ENCODE measurements at places on chromosomes 5 and 9.

DNA sequence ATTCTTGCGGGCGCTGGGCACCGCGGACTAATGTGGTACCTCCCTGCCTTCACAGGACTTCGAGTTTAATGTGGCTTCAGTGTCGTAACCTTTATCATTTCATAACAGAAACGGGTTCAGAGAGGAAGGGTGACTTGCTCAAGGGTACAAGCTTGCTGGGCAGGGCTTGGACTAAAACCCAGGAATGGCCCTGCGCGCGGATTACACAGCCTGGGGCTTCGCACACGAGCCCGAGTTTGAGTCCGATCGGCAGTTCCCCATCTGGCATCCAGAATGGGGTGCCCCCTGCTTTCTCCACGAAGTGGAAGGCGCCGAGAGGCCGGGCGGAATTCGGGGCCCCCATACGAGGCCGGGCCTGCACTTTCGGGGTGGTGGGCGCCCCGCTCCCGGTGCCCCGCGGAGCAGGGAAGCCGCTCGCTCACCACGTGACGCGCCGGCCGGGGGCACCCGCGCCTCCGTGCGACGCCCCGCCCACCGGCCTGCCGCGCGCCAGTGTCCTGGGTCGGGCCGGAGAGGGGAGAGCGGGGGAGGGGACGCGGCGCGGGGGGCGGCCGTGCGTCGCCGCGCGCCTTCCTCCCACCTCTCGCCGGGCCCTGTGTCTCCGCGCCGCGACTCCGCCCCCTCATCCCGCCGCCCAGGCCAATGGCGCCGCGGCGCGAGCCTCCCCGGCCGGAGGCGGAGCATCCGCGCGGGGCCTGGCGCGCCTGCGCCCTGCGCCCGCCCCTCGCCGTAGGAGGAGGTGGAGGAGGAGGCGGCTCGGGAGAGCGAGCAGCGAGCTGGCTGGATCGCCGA lies at the start of gene SET:
SET (plus strand) TSS at position 722 of the 792 bp plus-strand sequence. CDS start 361 bp downstream, outside the sequence.
- peak; percentile 94 for DNase-seq

- no peak for DNase-seq
Measured at GRCh38 chr5:1374679-1375055, 29.8 kb upstream of the CLPTM1L start.

DNA sequence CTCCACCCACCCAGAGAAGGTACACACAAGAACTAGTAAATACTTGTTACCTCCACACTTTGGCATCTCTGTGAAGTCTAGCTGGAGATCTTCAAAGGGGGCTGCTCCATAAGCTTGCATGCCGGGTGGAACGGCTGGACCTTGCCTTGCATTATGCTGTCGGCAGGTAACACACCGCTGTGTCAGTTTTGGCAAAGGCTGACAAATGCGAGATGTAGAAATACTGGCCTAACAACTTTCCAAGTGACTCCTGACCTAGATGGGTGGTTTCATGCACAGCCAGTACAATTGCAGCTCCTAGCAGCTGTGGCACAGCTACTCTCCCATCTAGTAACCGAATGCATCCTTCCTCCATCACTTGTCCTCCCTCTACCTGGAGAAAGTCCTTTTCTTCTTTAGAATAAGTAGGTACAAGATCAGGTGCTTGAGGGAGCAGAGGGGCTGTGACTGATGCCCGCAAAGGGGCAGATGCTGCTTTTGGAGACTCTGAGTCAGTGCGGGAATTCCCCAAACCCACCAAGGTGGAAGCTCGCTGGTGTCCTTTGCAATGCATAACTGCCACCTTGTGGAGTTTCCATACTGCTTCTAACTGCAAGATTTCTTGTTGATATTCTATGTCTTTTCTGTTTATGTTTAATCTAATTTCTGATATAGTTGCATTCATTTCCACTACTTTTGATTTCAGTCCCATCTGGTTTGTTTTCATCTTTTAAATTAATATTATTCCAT lies 78.4 kb downstream of the TMEM161B start:
- no peak for DNase-seq

GRCh38 chr5:4520559-4520958 lies 619.6 kb upstream of the ADAMTS16 start:
- DNase-seq: no peak

GRCh38 chr9:4333787-4334186 lies 33.9 kb upstream of the GLIS3 start:
- no peak for DNase-seq

GRCh38 chr5:134143944-134144941 lies 29.8 kb downstream of the TCF7 start:
- DNase-seq: no peak

DNA sequence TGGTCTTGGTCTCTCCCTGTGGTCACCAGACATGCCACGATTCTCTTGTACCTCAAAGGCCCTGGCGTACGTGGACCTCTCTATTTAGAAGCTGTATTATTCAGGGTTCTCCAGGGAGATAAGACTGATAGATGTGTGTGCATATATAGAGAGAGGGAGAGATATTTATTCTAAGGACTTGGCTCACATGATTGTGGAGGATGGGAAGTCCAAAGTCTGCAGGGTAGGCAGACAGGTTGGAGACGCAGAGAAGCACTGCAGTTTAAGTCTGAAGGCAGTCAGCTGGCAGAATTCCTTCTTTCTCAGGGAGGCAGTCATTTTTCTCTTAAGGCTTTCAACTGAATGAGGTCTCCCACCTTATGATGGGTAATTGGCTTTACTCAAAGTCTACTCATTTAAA lies 16.3 kb downstream of the C9orf57 start:
- no peak for DNase-seq

GRCh38 chr5:174436750-174437149 lies 287.6 kb upstream of the MSX2 start:
- no peak for DNase-seq

- no peak for DNase-seq
Measured at GRCh38 chr5:123204251-123204650, 115.2 kb downstream of the PRDM6 start.

DNA sequence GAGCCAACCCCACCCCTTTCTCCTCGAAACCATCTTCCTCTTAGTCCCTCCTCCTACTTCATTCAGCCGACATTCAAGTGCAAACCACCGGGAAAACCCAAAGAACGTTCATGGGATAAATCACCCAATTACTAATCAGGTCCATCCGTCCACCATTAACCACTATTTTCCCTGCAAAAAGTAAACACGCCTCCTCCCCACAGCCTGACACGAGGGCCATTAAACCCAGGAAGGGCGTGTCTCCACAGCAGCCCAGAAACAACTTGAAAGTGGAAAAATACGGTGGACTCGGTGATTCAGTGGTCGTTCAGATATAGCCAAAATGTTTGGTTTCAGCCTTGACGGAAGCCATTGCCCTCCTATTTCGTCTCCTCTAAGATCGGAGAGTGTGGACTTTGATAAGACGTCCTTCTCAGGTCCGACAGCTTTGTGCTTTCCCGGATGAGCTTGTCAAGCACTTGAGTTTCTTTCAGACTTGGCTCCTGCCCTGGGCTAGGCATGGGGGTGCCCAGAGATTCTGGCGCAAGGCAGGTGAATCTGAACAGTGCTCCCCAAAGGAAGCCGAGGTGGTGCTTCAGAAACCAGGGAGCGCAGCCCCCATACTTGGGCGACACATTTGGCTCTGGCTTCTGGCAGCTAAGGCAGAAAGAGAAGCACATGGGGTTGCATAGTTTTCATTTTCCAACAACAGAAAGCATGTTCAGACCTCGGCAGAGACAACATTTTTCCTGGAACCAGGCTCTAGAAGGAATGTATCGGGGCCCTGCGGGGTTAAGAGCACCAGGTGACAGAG lies 56.6 kb downstream of the SMIM23 start:
- no peak for DNase-seq

GRCh38 chr5:43482490-43483297 lies 971 bp downstream of the TMEM267 start:
- no peak for DNase-seq

DNA sequence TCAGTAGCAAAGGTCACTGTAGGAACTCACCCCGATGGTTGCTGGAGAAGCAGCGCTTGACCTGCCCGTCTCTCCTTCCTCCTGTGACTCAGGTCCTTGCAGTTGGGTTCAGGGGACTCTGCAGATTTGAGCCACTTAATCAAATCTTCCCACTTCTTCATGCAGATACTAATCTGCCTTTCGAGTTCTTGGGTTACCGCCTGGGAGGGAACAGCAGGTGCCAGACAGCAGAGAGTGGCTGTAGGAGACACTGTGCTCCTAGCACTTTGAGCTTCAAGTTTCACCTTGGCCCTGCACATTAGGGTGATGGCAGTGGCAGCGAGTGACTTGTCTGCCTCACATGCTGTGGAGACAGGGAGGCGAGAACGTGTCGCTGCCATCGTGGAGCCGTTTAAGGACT lies 478.3 kb downstream of the PSAT1 start:
- DNase-seq: no peak

GRCh38 chr5:643811-644271 lies 31.7 kb downstream of the CEP72 start:
- DNase-seq: no peak

GRCh38 chr5:3010301-3010952 lies 258.9 kb upstream of the IRX2 start:
- peak; percentile 17 for DNase-seq

DNA sequence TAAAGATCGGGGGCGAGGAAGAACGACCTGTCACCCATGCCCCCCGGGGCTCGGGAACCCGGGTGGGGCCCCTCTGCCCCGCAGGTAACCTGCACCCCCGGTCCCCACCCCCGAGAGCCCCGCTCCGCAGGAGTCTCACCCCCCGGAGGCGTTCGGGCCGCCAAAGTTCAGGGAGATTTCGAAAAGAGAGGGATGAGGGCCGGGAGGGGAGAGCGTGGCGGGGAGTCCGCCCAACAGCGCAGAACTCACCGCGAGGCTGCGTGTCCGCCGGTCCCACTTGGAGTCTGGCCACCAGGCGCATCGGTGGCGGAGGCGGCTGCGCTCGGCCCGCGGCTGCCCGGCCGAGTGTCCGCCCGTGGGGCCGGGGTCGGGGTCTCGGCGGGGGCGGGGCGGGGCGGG lies at the start of gene PHF19:
PHF19 (minus strand) TSS at position 347 of the 399 bp plus-strand sequence. CDS start 2,447 bp downstream, outside the sequence.
- no peak for DNase-seq

- no peak for DNase-seq
Measured at GRCh38 chr5:64149268-64149667, 16.4 kb upstream of the RNF180 start.

- no peak for DNase-seq
Measured at GRCh38 chr5:157778121-157778805, 34.8 kb downstream of the LSM11 start.

DNA sequence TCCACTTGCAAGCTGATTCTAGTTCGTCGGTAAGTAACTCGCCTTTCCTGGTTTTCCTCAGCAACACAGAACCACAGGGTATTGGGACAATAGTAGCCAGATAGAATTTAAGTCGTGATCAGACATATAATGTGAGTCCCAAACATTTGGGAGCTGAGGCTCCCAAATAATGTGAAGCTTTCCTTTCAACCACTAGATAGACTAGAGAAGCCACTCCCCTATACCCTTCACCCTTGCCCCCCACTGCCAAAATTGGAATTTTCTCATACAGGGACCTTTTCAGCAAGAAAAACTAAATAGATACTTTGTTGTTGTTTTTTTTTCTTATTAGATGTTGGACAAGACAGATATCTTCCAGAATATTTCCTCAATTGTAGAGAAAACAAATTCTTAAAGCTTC lies 1.9 kb downstream of the C6 start:
- DNase-seq: no peak

DNA sequence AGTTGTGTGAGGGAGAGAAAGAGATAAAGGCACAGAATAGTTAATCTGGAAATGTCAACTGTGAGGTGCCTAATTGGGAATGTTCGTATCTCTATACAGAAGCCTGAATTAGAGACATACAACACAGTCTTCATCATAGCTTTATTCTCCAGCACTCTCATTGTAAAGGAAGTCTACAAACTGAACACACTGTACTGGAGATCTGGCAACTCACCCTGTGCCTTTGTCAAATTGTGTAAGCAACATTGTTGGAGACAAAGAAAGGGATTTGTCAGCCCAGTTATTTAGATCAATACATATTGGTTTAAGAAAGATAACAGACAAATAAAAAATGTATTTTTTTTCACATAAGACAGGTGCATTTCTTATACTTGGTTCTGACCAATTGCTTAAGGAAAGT lies 832.9 kb upstream of the DMAC1 start:
- no peak for DNase-seq

DNA sequence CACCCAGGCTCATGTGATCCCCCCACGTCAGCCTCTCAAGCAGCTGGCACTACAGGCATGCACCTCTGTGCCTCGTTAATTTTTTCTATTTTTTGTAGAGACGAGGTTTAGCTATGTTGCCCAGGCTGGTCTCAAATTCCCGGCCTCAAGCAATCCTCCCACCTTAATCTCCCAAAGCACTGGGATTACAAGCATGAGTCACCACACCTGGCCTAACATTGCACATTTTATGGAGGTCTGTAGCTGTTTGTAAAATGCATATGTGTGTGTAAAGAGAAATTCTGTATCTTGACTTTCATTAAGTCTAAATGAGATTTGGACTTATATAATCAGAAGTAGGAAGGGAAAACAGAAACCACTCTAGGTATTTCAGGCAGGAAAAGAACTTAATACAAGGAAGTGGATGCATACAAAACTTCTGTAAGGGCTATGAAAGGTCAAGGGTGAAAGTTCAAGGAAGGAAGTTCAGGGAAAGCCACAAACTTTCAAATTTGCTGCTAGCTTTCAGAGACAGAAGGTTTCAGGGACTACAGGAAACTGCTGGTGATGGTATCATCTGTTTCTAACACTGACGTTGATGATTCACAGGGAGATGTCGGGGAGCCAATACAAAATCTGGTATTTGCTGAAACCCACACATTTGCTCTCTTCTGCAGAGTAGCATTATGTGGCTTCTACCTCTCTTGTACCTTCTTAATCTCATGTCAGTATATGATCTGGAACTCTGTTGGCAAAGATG lies 209.4 kb downstream of the PIK3R1 start:
- DNase-seq: no peak

DNA sequence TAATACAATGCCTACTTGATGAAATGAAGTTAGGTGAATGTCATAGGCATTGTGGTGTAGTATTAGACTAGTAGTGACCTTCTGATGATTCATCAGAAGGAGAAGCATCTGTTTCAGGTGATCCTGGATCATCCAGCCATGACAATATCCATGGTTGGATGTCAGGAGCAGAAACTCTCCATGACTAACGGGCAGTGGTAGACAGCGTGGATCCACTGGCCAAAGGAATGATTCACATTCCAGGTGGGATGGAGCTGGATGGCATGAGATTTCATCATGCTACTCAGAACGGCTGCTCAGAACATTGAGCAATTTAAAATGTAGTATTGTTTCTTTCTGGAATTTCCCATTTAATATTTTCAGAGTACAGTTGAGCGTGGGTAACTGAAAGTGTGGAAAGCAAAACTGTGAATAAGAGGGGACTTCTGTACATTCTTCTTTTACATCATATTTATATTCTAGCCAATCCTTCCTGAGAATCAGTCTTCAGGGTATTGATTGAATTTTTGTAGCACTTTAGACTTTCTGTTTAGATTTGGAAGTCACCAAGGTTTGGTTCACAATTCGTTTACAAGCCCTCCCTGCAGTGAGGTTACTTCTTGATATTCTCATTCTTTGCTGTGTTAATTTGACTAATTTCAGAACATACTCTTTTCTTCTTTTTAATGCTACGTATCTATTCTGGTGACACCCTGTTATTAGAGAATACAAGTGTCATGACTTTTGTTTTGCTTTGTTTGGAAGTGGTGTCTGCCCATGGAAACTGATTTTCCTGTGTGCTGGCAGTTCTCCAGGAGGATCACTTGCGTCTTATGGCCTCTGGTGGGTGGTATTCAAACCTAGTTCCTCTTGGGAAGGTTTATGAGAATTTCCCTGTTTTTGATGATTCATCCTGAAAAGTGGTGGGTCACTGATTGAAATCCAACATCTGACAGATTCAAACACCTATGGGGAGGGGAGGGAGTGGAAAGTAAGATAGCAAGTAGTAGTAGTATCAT lies 12.2 kb upstream of the CLINT1 start:
- no peak for DNase-seq

GRCh38 chr9:127256324-127256723 lies 8.2 kb upstream of the GARNL3 start:
- no peak for DNase-seq

GRCh38 chr5:122697191-122697590 lies 77.7 kb upstream of the SNX2 start:
- no peak for DNase-seq
